ENCODE measurements at places on chromosomes 3 and 15.

GRCh38 chr3:45371621-45372020 is 16.8 kb upstream of the LARS2 start:
- DNase-seq: no peak

GRCh38 chr15:28118083-28118482 is 19.0 kb upstream of the OCA2 start:
- DNase-seq: no peak

DNA sequence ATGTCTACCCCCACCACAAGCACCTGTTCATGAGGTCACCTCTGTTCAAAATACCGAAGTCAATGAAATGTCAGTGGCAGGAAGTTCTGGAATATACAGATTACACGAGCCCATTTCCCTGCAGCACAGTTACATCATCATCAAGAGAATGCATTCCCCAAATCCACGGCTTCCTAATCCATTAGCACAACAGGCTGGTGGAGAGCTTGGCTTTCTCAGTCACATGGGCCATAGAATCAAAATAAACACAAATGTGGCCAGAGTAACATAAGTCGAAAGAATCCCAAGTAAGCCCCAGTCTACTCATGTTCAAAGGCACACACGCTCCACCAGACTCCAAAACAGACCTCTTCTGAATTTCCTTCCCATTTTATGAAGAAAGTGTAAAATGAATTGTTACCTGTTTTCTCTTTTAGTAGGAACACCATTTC is 419.3 kb downstream of the MAGI1 start:
- DNase-seq: no peak

- DNase-seq: no peak
Measured at GRCh38 chr15:29065571-29065970, 179.8 kb downstream of the APBA2 start.

DNA sequence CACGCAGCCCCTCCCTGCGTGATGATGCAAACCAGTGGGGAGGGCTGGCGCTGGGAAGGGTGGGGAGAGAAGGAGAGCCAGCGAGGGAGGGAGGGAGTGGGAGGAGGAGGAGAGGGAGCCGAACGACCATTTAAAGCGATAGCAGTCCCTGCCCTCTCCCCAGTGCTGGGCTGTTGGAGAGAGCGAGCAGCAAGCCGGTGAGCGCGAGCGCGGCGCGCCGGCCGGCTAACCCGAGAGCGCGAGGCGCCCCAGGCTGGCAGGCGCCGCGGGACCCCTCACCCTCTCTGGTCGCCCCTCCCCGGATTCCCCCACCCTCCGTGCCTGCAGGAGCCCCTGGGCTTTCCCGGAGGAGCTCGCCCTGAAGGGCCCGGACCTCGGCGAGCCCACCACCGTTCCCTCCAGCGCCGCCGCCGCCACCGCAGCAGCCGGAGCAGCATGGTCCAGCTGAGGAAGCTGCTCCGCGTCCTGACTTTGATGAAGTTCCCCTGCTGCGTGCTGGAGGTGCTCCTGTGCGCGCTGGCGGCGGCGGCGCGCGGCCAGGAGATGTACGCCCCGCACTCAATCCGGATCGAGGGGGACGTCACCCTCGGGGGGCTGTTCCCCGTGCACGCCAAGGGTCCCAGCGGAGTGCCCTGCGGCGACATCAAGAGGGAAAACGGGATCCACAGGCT is at the start of gene GRM7:
Gene GRM7 (plus strand): TSS at position 162 of the 671 bp plus-strand sequence.
- DNase-seq: peak; percentile 34

GRCh38 chr3:171514466-171514865 is 54.3 kb upstream of the TNIK start:
- DNase-seq: no peak

- no peak for DNase-seq
Measured at GRCh38 chr3:140198242-140198641, 263.3 kb downstream of the CLSTN2 start.

DNA sequence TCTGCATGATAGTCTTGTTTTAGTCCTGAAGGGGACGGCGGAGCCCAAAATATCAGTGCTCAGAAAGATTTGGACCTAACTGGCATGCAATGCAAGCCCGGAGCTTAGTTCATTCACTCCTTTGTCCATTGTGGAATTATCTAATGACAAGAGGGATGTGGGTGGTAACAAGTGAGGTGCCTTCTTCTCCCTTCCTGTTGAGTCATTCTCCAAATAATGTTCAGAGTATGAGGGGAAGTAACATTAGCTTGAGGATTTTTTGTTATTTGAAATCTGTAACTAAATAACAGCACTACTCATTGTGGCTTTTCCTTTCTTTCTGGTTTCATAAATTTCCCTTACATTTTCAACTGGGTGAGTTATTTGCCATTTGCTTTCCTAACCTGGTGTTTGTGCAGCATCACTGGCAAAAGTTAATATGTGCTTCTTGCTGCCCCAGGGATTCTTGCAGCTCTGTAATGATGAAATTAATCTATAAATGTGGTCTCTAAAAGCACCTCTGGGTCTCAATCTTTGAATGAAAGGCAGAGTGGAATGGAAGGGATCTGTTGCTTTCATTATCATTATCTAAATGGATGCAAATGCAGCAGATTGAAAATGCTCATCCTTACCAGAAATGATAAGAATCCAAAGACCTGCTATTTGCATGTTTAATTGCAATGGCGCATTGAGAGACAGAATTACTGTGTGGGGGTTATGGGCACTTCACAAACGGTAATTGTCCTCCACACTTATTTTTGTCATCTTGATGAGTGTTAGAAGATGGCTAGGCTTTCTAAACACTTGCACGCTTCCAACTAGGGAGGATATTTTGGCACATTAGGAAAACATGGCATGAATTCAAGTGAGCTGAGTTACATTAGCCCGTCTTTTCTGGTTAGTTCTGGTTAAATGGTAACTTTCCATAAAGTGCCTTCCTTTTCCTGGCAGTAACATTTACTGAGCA is 89.9 kb upstream of the MITF start:
- no peak for DNase-seq

DNA sequence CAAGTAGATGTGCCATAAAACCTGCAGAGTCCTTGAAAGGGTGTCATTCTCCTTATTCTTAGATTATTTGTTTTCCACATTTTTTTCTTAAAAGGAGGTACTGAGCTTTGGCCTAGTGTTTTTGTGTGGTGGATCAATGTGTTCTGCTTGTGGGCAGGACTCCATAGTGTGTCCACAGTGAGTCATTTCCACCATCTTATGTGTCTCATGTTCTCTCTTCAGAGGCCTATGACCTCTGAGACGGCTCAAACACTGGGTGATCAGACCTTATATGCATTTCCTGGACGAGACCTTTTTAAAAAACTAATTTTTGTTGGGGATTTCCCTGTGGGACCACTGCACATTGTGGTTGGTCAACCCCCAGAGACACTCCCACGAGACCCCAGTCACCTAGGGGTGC is 93.4 kb downstream of the CHCHD4 start:
- DNase-seq: peak; percentile 17

DNA sequence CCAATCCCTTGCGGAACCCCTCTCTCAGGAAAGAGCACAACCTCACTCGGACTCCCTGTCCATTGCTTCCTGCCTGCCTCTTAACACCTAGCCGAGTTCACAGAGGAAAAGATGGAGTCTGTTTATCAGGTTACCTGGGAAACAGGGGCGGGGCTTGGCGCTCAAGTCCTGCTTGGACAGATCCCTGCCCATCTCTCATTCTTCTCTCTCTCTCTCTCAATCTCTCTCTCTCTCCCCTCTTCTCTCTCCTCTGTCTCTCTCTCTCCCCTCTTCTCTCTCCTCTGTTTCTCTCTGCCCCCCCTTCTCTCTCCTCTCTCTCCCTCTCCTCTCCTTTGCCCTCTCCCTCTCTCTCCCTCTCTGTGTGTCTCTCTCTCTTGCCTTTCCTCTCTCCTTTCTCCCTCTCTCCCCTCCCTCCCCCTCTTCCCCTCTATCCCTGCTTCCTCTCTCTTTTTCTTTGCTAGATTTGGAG is at the start of gene EFHB:
Gene EFHB (minus strand): TSS at position 120 of the 469 bp plus-strand sequence. CDS start 199 bp downstream, outside the sequence.
- no peak for DNase-seq

GRCh38 chr15:57229051-57229450 is 147.3 kb upstream of the CGNL1 start:
- DNase-seq: no peak

DNA sequence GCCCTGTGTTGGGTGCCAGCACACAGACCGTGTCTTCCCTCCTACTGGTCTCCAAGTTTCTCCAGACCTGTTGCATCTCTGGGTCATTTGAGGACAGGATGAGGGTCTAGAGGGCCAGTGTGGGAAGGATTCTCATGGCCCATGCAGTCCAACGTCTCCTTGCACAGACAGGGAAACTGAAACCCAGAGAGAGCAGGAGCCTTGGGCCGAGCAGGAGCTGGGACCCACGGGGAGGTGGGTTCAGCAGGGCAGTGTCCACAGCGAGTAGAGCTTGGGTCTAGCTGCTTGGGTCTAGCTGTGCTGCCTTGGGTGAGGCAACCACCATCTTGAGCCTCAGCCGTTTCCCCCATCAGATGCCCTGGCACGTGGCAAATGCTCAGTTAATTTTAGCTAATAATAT is 32.3 kb downstream of the HDAC11 start:
- no peak for DNase-seq

All from GM13976 (cell line).